ENCODE measurements at places on chromosomes 5 and 9. TPM values are rescaled to one million over a fixed set of nuclear protein-coding genes. Genes with fewer than 3 reads are reported as not detected.

GGTA1 gene
- total RNA-seq, result not detected

SLC25A48 gene
- not detected for total RNA-seq

TAF11L10 gene
- total RNA-seq, result not detected

FAM163B gene
- total RNA-seq, result not detected

PRR16 gene
- 2.8 TPM for total RNA-seq

TEK gene
- not detected for total RNA-seq

PCDHGA12 gene
- not detected for total RNA-seq

JMY gene
- 9.9 TPM for total RNA-seq

CARTPT gene
- total RNA-seq, result not detected

DBH gene
- total RNA-seq, result not detected

GRCh38 chr5:126015235-126016181, 407.7 kb upstream of the GRAMD2B start:
- H3K4me3 ChIP-seq, result no peak overlapping the region
- H3K27me3 ChIP-seq, result no peaks in the 10 kb centered on the region
- no peak overlapping the region for H3K27ac ChIP-seq
- DNase-seq, result no peak
- no peaks in the 10 kb centered on the region for H3K36me3 ChIP-seq

DNA sequence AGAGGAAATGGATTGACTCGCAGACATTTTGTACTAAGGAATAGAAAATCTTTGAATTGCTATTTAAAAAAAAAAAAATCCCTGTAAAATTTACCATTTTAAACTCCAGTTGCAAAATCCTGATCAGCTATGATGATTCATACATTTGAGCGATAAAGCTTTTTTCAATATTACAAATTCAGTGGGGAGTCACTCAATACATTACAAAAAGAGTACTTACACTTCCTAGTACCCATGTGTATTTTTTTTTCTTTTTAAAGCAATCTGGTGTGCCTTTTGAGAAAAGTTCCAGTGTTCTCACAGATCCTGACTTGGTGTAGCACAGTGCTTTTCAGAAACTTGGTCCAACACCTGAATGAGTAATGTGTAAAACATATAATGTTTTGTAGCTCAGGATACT, 54.3 kb downstream of the PIK3R1 start:
- no peaks in the 10 kb centered on the region for H3K27me3 ChIP-seq
- DNase-seq, result no peak
- H3K36me3 ChIP-seq, result no peaks in the 10 kb centered on the region
- no peak overlapping the region for H3K27ac ChIP-seq
- H3K4me3 ChIP-seq, result no peak overlapping the region

DNA sequence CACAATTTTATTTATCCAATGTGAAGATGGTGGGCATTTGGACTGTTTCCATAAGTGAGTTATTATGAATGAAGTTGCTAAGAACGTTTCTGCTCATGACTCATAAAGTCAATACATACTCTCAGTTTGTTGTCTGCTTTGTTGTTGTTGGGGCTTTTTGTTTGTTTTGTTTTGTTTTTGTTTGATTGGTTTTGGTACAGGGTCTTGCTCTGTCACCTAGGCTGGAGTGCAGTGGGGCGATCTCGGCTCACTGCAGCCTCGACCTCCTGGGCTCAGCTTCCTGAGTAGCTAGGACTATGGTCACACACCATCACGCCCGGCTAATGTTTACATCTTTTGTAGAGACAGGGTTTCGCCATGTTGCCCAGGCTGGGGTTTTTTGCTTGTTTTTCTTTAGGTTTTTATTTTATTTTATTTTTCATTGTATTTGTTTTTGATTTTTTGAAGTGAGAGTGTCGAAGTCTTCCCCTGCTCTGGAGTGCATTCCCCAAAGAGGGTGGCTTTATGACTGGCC, 18.0 kb downstream of the TRIM7 start:
- H3K27me3 ChIP-seq, result no peaks in the 10 kb centered on the region
- DNase-seq, result peak; percentile 58
- peak overlapping the region; percentile 75 for H3K27ac ChIP-seq
- peaks cover 21% of the 10 kb centered on the region for H3K4me1 ChIP-seq
- no peaks in the 10 kb centered on the region for H3K36me3 ChIP-seq

DNA sequence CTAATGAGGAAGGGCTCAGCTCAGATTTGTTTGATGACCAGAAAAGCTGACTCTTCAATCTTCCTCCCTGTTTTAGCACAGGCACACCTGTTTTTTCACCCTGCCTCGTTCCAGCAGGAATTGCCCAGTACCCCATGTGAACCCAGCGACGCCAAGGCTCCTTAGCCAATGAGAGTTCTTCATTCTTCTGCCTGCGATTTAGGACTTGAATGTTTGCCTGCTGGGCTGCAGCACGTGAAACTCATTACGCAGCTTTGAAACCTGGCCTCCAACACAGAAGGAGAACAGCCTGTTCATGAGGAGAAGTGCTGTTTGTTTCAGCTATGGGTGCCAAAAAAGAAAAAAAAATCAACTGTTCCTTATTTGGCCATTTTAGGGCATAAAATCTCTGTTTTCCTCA, 315.5 kb downstream of the TRPM3 start:
- DNase-seq, result no peak
- no peaks in the 10 kb centered on the region for H3K4me1 ChIP-seq
- no peaks in the 10 kb centered on the region for H3K27me3 ChIP-seq

- H3K4me3 ChIP-seq, result no peak overlapping the region
- no peak for DNase-seq
- H3K27ac ChIP-seq, result no peak overlapping the region
- no peaks in the 10 kb centered on the region for H3K27me3 ChIP-seq
Observed at GRCh38 chr9:129876815-129877214, 41.6 kb downstream of the USP20 start.

DNA sequence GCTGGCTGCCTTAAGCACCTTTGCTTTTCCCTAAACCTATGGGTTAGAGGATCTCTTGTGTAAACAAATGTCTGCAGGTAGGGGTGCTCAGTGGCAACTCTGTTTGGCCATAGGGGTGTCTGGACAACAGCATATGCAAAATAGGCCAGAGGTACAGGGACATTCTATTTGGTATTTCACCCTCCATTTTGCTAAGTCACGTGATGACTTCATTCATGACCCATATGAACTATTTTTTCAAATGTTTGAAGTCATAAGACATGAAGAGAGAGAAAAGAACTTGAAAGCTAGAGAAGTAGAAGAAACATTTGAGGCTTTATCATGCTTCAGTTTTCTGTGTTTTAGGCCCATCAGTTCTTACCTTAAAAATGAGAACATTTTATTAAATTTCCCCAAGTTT, 370.2 kb downstream of the GADD45G start:
- DNase-seq, result no peak
- H3K4me1 ChIP-seq, result no peaks in the 10 kb centered on the region
- H3K4me3 ChIP-seq, result no peak overlapping the region
- no peaks in the 10 kb centered on the region for H3K36me3 ChIP-seq
- H3K27ac ChIP-seq, result no peak overlapping the region

DNA sequence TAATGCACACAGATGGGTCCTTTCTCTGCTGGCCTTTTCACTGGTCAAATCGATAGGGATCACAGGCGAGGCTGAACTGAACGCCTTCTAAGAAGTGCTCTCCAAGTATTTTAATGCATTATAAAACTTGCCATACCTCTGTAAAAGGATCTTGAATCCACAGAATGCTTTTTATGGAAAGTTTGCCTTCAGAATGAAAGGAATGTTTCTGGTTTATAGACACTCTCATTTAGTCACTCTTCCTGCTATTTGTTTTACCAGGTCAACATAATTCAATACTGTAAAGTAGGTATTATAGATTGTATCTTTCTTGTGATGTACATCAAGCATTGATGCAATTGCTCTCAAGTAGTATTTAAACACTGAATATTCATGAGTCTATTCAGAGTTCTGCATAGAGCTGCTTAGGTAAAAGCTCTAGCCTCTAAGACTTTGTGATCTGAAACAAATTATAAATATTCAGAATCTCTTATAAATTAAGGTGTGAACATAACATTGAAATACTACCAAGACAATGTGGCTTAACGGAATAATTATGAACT, 308.4 kb downstream of the ISL1 start:
- H3K4me1 ChIP-seq, result no peaks in the 10 kb centered on the region
- no peak for DNase-seq
- H3K27me3 ChIP-seq, result no peaks in the 10 kb centered on the region
- H3K4me3 ChIP-seq, result no peak overlapping the region

- peaks cover 5% of the 10 kb centered on the region for H3K4me1 ChIP-seq
- no peaks in the 10 kb centered on the region for H3K27me3 ChIP-seq
- H3K36me3 ChIP-seq, result no peaks in the 10 kb centered on the region
- no peak for DNase-seq
Observed at GRCh38 chr5:136199408-136199807, 6.4 kb upstream of the SMIM32 start.

DNA sequence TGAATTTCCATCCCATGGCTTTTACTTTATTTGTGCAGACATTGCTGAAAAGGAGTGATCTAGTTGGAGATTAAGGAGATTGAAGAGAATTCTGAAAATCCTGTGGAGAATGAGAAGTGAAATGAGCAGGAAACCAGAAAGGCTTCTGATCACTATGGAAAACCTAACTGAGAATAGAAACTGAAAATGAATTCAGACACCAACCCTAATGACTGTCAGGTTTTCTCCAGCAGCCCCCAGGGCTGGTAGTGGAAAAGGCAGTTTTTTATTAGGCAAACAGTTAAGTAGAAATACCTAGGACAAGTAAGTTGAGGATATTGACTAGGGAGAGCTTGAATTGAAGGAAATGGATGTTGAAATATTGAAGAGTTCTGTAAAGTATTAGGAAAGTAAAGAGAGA, 14.7 kb upstream of the ARRDC3 start:
- no peaks in the 10 kb centered on the region for H3K36me3 ChIP-seq
- H3K4me1 ChIP-seq, result no peaks in the 10 kb centered on the region
- H3K27ac ChIP-seq, result no peak overlapping the region
- no peak overlapping the region for H3K4me3 ChIP-seq
- H3K27me3 ChIP-seq, result no peaks in the 10 kb centered on the region

DNA sequence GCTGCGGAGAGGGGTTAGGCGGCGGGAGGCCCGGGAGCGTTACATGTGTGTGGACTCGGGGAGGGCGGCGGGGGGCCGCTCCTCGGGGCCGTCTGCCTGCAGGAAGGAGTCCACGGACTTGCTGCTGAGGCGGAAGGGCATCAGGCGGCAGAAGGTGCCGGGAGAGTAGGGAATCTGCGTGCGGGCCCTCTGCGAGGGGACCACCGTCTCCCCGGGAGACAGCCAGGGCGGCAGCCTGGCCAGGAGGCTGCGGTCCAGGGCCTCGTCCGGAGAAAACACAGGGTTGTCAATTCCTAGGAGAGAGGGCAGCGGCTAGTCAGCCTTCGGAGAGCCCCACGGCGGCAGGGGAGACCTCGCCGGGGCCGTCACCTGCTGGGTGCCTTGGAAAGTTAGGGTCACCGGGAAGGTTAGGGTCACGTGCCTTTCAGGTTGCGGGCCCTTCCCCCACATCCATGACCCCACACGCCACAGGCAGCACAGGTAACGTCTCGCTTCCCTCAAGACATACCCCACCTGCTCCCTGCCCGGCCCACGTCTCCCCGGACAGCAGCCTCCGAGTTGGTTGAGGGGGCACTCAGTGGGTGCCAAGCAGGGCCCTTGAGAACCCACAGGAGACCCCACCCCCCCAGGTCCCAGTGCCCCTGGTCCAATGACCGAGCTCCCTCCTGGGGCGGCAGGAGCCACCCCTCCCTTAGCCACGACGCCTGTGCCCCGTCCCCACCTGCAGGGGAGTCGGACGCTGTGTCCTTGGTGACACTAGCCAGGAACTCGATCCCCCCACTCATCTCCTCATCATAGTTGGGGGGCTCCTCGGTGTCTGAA, 32.1 kb downstream of the EXOC3 start:
- no peak overlapping the region for H3K27ac ChIP-seq
- no peaks in the 10 kb centered on the region for H3K27me3 ChIP-seq
- no peaks in the 10 kb centered on the region for H3K36me3 ChIP-seq
- DNase-seq, result no peak
- H3K4me1 ChIP-seq, result peaks cover 19% of the 10 kb centered on the region

GRCh38 chr5:96957254-96958049, 21.6 kb downstream of the LNPEP start:
- no peaks in the 10 kb centered on the region for H3K27me3 ChIP-seq
- H3K4me3 ChIP-seq, result no peak overlapping the region
- DNase-seq, result no peak
- no peak overlapping the region for H3K27ac ChIP-seq
- H3K36me3 ChIP-seq, result no peaks in the 10 kb centered on the region

DNA sequence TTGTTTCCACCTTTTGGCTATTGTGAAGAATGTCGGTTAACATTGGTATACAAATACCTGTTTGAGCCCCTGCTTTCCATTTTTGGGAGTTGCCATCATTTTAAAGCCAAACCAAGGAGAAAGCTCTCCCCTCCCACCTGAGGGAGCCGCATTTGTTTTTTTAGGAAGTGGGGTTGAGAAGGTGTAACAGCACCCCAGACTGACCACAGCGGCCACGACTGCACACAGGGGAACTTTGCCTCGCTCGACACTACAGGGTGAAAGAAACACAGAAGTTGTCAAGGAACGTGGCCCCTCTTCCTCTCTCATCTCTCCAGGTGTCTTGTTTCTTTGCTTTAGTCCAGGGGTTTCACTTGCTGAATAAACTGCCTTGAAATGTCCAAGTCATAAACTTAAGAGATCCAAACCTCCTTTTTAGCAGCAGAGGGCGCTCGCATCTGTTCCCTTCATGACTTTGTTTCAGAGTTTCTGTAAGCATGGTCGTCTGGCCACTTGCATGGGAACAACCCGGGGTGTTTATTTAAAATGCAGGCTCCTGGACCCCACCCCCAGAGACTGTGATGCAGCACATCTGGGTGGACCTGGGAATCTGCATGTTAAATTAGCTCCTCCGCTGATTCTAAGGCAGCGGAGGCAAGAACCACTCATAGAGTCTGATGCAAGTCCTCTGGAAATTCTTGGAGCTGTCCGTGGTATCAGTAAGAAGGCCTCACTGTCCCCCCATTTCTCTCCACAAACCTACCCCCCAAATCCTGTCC, 2.1 kb upstream of the TTLL11 start:
- peaks cover 8% of the 10 kb centered on the region for H3K4me1 ChIP-seq
- H3K4me3 ChIP-seq, result no peak overlapping the region
- H3K36me3 ChIP-seq, result no peaks in the 10 kb centered on the region

DNA sequence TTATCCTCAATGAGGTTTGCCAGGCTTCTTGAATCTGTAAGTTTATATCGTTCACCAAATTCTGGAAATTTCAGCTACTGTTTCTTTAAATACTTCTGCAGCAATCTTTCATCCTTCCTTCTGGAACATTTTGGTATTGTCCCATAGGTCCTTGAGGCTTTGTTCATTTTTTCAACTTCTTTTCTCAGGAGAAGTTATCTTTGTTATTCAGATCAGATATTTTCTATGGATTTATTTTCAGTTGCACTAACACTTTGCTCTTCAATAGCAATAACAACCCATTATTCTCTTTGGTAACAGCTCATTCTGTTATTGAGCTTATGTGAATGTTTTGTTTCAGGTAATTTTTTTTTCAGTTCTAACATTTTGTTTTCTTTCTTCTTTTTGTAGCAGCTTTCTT, 13.5 kb downstream of the SNX2 start:
- no peaks in the 10 kb centered on the region for H3K36me3 ChIP-seq
- DNase-seq, result no peak
- no peak overlapping the region for H3K27ac ChIP-seq
- H3K4me3 ChIP-seq, result no peak overlapping the region

Data from PC-9 (cell line).